ENCODE measurements at places on chromosomes 11 and 22.

DNA sequence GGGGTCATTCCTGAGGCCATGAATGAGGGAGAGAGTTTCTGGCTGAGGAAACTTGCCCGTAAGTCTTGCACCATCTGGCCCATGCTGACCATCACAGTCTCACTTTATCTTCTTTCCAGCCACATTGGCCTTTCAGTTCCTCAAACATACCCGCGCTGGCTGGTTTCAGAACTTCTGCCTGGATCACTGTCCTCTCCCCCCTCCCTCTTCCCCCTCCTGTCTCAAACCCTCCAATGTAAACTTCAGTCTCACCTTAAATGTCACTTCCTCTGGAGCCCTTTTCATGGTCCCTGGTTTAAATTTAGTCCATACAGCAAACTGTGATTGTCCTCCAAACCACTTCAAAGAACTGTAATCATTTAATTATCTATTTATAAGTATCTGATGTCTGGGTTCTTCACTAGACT is 3.7 kb upstream of the TMEM109 start:
- no peak for DNase-seq

DNA sequence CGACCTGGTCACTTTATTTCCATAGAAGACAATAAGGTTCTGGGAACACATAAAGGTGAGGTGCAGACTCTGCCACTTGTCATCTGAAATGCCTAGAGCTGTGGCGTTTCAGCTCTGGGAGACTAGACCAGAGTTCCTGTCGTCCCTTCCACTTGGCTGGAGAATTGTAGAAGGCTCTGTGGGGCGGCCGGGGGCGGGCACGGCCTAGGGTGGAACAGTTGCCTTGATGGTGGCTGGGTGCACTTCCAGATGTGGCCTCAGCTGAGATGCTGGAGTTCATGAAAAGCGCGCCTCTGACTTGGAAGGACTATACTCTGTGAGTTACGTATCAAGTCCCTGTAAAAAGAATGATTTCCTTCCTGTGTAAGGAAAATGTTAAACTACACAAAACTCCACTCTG is 16.8 kb downstream of the TRMU start:
- no peak for DNase-seq

DNA sequence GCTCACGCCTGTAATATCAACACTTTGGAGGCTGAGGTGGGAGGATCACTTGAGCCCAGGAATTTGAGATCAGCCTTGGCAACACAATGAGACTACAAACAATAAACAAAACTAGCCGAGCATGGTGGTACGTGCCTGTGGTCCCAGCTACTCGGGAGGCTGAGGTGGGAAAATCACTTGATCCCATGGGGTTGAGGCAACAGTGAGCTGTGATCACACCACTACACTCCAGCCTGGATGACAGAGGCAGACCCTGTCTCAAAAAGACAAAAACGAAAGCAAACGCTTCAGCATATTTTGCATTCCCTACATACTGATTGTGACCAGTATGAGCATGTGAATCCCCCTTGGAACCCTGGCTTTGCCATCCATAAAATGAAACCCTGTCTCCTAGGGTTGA is 33.9 kb upstream of the MN1 start:
- no peak for DNase-seq

- no peak for DNase-seq
These were observed 21.3 kb upstream of the CCDC188 start for GRCh38 chr22:20172141-20172613.

DNA sequence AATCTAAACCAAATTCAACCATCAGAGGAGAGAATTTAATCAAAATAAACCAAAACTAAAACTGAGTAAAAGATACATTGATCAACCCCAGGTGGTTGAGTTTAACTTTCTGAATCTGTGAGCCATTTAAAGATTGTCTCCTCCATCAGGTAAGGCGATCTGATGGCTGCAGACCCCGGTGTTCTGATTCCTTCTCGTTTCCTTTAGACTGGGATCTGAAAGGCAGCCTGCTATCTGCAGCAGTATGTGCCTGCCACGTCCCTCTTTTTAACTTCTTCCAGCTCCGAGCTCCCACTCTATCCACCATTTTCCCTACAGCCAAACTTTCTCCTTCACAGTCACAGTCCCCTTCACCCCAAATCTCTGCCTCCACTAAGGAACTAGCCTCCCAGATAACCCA is 66.1 kb upstream of the ARHGAP32 start:
- no peak for DNase-seq
